ENCODE measurements at places on chromosomes 11 and 22.

DNA sequence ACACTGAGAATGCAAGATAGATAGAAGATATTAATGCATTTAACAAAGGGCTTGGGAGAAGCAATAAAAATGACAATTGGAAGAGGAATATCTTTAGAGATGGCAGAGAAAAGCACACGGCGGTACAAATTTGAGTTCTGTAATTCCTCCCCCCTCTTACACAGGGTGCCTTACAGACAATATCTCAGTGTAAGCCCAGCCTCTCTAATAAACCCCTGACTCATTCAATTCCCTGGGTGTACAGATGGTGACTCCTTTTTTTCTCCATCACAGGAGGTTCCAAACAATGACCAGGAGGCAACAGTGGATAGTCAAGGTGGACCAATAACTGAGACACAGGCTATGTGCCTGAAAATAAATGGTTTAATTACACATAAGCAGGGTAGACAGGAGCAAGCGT lies 598.6 kb downstream of the OPCML start:
- DNase-seq, result no peak

GRCh38 chr11:8997451-8997850 lies 6.3 kb downstream of the NRIP3 start:
- DNase-seq, result no peak

DNA sequence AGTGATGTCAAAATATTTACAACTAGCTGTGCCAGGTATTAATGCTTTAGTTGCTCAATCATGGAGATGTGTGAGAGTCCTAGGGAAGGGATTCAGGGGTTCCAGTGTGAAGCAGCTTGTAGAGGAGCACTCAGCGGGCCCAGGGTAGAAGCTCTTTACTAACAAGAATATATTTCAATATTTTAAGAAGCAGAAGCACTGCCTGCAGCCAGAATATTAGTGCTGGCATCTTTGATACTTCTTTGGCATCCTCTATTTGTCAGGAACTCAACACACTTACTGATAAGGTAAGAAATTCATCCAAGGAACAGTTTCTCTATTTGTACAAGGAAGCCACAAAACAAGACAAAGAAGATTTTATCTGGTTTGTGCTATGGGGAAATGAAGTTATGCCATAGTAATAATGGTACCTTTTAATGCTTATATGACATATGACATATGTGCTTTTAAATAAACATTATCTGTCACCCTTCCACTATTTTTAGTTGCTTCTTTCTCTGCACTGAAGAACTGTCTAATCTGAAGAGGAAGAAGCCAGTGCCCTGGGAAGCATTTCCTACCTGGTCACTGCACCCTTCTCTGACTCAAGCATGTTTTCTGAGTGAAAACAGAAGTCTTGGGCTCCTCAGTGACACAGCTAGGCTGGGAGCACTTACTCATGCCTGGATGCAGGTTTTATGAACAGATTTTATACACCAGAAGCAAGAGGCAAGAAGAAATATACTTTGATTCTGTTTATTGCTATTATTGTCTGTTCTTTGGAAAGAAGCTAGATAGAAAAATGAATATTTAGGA lies 388.1 kb upstream of the CCDC90B start:
- DNase-seq, result no peak

- no peak for DNase-seq
These were observed 53.6 kb upstream of the PPARA start for GRCh38 chr22:46096706-46097230.

- no peak for DNase-seq
These were observed 54.5 kb downstream of the CACNG2 start for GRCh38 chr22:36649066-36649465.

GRCh38 chr11:7485186-7486097 lies at the start of gene OLFML1:
OLFML1 (plus strand) TSS chr11:7485506; CDS start chr11:7485876, 370 bp downstream.
- no peak for DNase-seq
